ENCODE measurements at places on chromosomes 6 and 20. TPM values are rescaled to one million over a fixed set of nuclear protein-coding genes. Genes with fewer than 3 reads are reported as not detected.

Gene DEF6
- polyA plus RNA-seq = 2.7 TPM

Gene ZC2HC1B
- not detected for polyA plus RNA-seq

Gene HSPA1L
- 2.3 TPM for polyA plus RNA-seq

DNA sequence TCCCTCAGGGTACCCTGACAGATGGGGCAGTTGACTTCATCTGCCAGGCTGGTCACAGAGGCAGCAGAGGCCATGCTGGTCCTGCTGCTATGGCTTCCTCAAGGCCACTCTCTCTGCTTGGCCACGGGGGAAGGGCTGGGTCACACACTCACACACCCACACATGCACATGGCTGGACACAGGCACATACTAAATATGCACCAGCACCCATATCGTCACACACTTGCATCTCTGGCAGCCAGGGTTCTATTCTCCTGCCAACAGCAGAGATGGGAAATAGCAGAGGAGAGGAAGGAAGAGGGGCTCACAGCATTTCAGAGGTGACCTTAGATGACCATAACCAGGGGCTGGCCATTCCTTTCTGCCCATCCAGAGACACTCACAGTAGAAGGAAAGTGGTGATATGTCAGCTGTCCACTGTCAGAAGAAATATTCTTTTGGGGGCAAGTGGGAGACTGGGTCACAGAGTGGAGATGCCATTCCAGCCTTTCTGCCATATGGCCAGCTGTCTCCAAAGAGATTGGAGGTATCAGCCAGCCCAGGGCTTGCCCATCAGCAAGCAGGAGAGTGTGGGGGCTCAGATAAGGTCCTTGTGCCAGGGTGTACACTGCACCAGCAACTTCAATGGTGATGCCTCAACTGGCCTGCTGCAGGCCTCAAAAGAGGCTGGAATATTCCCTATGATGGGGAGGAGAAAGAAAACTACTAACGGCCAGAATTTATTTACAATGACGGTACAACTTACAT lies at the start of gene TRIM10:
Gene TRIM10 (minus strand): TSS at position 427 of the 747 bp plus-strand sequence. CDS start 353 bp downstream, at position 74.
- DNase-seq = no peak

GRCh38 chr6:161261816-161262215 lies 12.0 kb downstream of the AGPAT4 start:
- no peak for DNase-seq
